Kidney epithelial cell (primary cell): ENCODE measurements at places on chromosomes 5 and 9. TPM values are rescaled to one million over a fixed set of nuclear protein-coding genes. Genes with fewer than 3 reads are reported as not detected.

- DNase-seq, result peak; percentile 16
Observed at GRCh38 chr9:38720083-38720745, at the start of gene FAM240B. Gene FAM240B, minus strand, starts transcription at chr9:38720133. Its CDS starts 16,134 bp downstream, at chr9:38703999.

- no peak for DNase-seq
Observed at GRCh38 chr5:76537073-76537543, 86.1 kb downstream of the F2RL2 start.

The IL33 gene
- total RNA-seq, result 0.68 and 0.84 TPM in 2 replicates

GRCh38 chr5:1336749-1337488, 8.0 kb downstream of the CLPTM1L start:
- no peak for DNase-seq

The FANCG gene
- total RNA-seq, result 16.7 and 22.3 TPM in 2 replicates

The CARTPT gene
- not detected in 2 replicates for total RNA-seq

The PTPA gene
- total RNA-seq, result 156 and 167 TPM in 2 replicates

GRCh38 chr9:127177665-127178265, 55.3 kb upstream of the ANGPTL2 start:
- no peak for DNase-seq

The MEGF10 gene
- total RNA-seq, result 0.96 and 1.3 TPM in 2 replicates

DNA sequence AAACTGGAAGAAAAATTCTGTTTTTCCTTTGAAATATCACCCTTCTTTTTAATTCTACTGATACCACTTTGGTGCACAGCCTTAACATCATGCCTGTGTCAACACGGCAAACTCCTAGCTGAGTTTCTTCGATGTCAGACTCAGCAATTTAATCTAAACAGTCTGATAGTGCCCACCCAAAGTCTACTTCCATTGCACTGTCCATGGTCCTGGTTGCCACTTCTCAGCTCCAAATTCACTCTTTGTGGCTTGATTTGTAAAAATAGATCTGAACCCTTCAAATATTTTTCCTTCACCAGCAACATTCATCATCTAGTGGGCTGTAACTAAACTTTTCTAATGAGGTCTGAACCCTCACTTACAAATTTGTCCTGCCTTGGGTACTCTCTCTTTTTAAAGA, 107.8 kb downstream of the NUDT12 start:
- DNase-seq, result no peak

- DNase-seq, result no peak
Observed at GRCh38 chr9:134617836-134618162, 23.8 kb upstream of the COL5A1 start.

GRCh38 chr5:132473019-132473531, 17.5 kb downstream of the IRF1 start:
- DNase-seq, result no peak

DNA sequence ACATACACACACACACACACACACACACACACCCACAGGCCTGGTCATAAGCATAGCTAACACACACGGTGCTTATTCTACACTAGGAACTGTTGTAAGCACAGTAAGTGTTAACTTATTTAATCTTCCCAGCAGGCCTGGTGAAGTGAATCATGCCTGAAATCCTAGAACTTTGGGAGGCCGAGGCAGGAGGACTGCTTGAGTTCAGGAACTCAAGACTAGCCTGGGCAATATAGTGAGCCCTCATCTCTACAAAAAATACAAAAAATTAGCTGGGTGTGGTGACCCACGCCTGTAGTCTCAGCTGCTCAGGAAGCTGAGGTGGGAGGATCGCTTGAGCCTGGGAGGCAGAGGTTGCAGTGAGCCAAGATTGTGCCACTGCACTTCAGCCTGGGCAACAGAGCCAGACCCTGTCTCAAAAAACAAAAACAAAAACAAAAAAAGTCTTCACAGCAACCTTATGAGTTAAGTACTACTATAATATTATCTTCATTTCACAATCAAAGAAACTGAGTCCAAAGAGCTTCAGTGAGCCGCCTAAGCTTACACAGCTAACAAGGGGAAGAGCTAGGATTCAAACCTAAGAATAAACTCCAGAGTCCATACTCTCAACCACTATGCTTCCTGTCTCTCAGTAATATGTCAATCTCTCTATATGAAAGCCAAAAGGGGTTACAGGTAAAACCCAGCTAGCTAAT, 2.3 kb downstream of the MEGF9 start:
- DNase-seq, result no peak

DNA sequence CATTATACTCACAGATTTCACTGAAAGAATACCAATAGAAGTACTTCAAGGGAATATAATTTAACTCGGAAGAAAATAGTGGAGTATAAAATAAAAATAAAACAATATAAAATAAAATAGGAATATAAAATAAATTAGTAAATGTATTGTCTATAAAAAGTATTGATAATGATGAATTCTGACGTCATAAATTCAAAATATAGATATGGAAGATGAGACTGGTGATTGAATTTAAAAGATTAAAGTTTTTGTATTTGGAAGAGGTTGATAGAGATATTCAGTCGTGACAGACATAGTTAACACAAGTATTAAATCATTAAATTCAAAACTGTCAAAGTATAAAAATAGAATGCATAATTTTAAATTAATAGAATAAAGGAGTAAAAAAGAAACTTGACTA, 964.9 kb upstream of the C9orf72 start:
- DNase-seq, result no peak

DNA sequence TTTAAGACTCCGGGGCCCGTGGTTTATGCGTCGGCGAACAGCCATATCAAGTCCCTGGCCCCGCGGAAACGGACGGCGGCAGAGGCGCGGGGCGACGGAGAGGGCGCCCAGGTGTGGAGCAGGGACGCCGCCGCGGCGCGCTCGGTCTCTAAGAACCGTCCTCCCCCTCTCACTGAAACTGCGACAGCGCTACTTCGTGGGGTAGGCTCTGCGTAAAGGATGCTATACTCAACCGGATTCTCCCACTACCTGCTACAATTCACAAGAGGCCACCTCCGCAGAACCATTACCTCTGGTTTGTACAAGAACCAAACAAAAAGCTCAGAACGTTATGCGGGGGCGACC, 404 bp downstream of the MRNIP start:
- DNase-seq, result no peak

GRCh38 chr9:3290231-3290840, 235.5 kb downstream of the RFX3 start:
- DNase-seq, result no peak

The FOXD4L5 gene
- 0.04 and 0.27 TPM in 2 replicates for total RNA-seq

GRCh38 chr9:94167376-94167890, 83.2 kb downstream of the PTPDC1 start:
- no peak for DNase-seq

The FOXD4L3 gene
- total RNA-seq, result not detected in 2 replicates

- no peak for DNase-seq
Observed at GRCh38 chr5:136141561-136141960, 8.9 kb downstream of the SMAD5 start.

DNA sequence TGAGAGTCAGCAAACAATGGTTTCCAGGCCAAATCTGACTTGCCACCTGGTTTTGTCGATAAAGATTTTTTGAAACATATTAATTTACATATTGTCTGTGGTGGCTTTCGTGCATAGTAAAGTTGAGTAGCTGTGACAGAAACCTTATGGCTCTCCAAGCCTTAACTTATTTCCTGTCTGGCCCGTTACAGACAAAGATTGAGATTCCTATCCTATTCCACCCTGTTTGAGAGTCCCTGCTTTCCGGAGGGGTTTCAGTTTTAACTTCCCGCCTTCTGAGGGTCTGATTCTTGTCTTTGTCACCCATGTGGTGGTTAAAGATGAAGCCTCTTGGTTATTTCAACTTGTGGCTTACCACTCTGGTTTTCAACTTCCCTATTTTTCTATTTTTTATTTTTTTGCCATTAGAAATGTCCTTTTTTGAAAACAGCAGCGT, 11.4 kb downstream of the OTULIN start:
- no peak for DNase-seq
